H4 (cell line): ENCODE measurements at places on chromosomes 13 and 19. TPM values are rescaled to one million over a fixed set of nuclear protein-coding genes. Genes with fewer than 3 reads are reported as not detected.

Gene FRY
- total RNA-seq = 3.5 and 16.8 TPM in 2 replicates

Gene KLK3
- not detected in 2 replicates for total RNA-seq

Gene NKG7
- not detected in 2 replicates for total RNA-seq

Gene ZNF414
- 7.0 and 9.3 TPM in 2 replicates for total RNA-seq

Gene LRP3
- total RNA-seq = 11.7 and 17.0 TPM in 2 replicates

Gene ZNF677
- not detected in 2 replicates for total RNA-seq

Gene FGF22
- not detected in 2 replicates for total RNA-seq

Gene RFPL4A
- 7.7 and 12.4 TPM in 2 replicates for total RNA-seq

Gene SIGLEC11
- not detected in 2 replicates for total RNA-seq

Gene PNMA8A
- total RNA-seq = not detected in 2 replicates

Gene ZNF568
- 3.0 and 4.6 TPM in 2 replicates for total RNA-seq

Gene SSC5D
- 0.23 and 0.29 TPM in 2 replicates for total RNA-seq

Gene CYP4F8
- total RNA-seq = not detected in 2 replicates

Gene MEGF8
- 4.9 and 8.1 TPM in 2 replicates for total RNA-seq

Gene LMTK3
- total RNA-seq = 0.43 TPM in 1 of 2 replicates, not detected in the other

Gene UBE2L5
- not detected in 2 replicates for total RNA-seq

Gene ZNF792
- 6.3 and 7.6 TPM in 2 replicates for total RNA-seq

Gene SPACA6
- total RNA-seq = 4.2 and 8.2 TPM in 2 replicates
